IgD-negative memory B cell (primary cell): ENCODE measurements at places on chromosomes 1 and 21. TPM values are rescaled to one million over a fixed set of nuclear protein-coding genes. Genes with fewer than 3 reads are reported as not detected.

Gene C1orf141
- polyA plus RNA-seq = not detected

Gene DRAXIN
- polyA plus RNA-seq = 0.13 TPM

Gene RNF11
- polyA plus RNA-seq = 14.9 TPM

Gene CAMK1G
- not detected for polyA plus RNA-seq

Gene FMO5
- 1.9 TPM for polyA plus RNA-seq

Gene TMCC2
- 0.11 TPM for polyA plus RNA-seq

Gene GPR25
- polyA plus RNA-seq = 41.1 TPM
